ENCODE measurements at places on chromosomes 13 and 19.

GRCh38 chr13:73138276-73138637 is 79.5 kb downstream of the KLF5 start:
- no peak for DNase-seq

DNA sequence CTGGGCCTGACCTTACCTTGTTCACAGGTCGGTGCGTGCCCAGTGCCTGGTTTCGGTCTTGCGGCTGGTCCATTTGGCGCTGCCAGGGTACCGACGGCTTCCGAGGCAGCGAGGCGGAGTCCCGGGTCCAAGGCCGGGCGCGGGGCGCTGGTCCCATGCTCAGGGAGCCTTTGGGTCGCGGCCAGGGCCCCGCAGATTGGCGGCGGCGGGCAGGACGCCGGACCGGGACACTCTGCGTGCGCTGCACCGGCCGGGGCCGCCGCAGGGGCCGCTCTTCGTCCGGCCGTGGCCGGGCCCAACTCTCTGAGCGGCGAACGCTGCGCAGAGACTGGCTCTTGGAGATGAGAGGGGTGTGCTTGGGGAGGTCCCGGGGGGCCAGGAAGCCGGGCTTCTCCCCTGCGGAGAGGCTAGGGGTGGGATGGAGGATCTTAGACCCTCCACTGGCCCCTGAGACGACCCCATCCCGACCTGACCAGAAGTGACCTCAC is 3.4 kb upstream of the WIZ start:
- no peak for DNase-seq

DNA sequence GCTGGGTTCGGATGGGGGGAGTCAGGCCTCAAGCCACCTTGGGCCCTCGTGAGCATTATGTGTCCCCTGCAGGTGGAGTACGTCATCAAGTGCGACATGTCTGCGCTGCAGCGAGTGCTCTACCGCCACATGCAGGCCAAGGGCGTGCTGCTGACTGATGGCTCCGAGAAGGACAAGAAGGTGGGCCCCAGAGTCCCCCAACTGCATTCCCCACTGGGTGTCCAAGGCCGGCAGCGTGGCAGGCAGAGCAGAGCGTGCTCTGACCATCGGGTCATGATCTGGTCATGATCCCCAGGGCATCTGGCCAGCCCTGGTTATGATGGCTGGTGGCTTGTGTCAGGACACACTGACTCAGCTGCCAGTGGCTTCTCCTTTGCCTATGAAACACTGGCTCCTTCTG is 63.4 kb downstream of the SMARCA4 start:
- no peak for DNase-seq

GRCh38 chr19:52492201-52492993 is 35.1 kb upstream of the ZNF808 start:
- no peak for DNase-seq

- DNase-seq = no peak
Measured at GRCh38 chr19:10823690-10824089, 12.3 kb downstream of the TMED1 start.

GRCh38 chr13:108681986-108682575 is 52.7 kb downstream of the MYO16 start:
- no peak for DNase-seq

GRCh38 chr19:14412996-14413692 is 6.0 kb downstream of the DDX39A start:
- no peak for DNase-seq

GRCh38 chr19:36009220-36009619 is 607 bp upstream of the SYNE4 start:
- no peak for DNase-seq

- DNase-seq = no peak
Measured at GRCh38 chr19:16208847-16209665, 11.3 kb downstream of the AP1M1 start.

DNA sequence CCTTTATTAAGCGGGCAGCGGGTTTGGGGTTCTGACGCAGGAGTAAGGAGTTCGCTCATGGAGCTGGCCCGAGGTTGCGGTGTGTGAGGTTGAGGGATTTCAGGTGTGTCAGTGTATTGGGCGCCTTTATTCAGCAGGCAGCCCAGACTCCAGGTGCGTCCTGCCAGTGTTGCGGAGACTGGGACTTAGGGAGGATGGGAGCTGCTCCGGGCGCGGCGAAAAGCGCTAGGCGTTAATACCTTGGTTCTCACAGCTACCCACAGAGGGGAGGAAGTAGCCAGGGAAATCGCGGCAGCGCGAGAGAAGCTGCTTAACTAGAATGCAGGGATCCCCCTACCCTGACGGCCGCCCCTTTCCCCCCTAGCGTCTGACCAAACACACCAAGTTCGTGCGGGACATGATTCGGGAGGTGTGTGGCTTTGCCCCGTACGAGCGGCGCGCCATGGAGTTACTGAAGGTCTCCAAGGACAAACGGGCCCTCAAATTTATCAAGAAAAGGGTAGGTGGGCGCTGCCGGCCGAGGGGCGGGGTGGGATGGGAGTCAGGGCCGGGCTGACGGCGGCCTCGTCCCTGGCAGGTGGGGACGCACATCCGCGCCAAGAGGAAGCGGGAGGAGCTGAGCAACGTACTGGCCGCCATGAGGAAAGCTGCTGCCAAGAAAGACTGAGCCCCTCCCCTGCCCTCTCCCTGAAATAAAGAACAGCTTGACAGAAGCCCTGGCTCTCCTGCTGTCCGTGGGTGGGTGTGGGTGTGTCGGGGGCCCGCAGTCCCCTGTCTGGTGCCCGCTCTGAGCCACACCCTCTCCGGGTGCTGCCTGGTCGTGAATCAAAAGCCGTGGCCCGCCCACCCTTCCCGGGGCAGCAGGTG is 1.1 kb downstream of the RPL36 start:
- no peak for DNase-seq

GRCh38 chr19:4693471-4694121 is 23.5 kb upstream of the MYDGF start:
- no peak for DNase-seq

DNA sequence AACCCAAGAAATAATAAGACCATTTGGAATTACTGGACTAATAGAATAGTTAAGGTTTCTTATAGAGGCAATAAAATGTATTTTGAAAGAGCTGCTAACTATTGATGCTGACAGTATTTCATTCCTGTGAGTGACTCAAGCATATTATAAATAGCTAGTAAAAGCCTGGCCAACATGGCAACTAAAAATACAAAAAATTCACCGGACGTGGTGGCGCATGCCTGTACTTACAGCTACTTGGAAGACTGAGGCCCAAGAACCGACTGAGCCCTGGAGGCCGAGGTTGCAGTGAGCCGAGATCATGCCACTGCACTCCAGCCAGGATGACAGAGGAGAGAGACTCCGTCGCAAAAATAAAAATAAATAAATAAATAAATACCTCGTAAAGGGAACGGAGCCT is 5.4 kb upstream of the ICAM3 start:
- no peak for DNase-seq

DNA sequence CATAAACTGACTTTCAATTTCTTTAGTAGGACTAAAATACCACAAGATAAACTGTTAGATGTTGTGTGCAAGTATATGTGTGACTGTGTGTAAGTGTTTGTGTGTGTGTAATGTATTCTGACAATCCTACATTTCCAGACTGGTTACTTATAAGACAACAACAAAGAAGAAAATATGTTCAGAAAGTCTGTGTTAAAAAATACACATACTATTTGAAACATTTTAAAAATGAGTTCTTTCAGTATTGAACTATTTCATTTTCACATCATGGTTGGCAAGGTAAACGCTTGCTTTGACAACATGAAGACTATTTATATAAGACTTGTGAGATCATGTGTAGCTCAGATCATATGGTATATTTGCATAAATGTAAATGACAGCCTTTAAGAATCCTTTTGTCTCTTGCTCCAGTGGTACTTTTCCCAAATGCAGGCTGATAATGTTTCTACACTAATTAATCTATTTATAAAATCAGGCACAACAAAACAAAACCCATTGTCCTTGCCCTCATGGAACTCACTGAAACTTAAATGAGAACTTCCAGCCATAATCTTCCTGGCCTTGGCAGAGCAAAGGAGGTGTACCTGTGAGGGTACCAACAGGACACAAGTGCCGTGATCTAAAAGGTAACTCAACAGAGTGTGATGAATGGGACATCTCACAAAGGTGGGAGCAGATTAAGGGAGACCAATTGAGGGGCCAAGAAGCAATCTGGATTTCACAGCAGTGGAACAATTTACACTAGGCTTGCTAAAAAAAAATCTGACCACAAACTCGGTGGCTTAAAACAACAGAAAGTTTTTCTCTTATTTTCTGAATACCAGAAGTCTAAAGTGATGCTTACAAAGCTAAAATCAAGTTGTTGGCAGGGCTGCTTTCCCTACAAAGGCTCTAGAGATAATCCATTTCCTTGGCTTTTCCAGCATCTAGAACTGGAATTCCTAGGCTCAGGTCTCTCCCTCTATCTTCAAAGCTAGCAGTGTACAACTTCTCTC is 349.0 kb downstream of the TBC1D4 start:
- DNase-seq = no peak

- DNase-seq = no peak
Measured at GRCh38 chr13:99636728-99637353, 135.6 kb downstream of the TM9SF2 start.

DNA sequence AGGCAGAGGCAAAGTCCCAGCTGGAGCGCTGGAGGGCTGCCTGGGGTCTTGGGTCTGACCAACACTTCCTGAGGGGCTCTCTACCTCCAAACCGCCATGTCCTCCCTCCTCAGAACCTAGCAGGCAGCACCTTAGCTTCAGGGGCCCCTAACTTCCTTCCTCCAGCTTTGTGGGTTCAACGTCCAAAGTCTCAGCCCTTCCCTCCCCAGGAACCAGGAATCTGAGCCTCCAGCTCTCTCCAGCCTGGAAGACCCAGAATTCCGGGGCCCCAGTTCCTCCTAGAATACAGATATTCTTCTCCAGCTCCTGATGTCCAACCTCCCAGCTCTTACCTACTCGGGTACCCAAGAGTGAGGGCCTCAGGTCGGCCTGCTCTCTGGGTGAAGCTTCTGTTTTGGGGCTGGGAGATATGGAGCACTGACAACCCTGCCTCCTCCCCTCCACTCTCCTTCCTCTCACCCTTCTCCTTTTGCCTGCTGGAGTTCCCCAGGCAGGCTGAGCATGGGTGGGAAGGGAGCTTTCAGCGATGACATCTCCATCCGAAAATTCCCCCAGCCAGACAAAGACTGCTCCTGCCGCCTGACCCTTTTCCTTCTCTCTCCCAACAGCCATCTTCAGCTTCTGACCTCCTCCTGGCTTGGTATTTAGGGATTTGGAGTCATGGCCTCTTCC is 3.5 kb downstream of the TMEM150B start:
- DNase-seq = no peak

GRCh38 chr13:46334035-46334822 is 52.8 kb downstream of the RUBCNL start:
- DNase-seq = no peak

DNA sequence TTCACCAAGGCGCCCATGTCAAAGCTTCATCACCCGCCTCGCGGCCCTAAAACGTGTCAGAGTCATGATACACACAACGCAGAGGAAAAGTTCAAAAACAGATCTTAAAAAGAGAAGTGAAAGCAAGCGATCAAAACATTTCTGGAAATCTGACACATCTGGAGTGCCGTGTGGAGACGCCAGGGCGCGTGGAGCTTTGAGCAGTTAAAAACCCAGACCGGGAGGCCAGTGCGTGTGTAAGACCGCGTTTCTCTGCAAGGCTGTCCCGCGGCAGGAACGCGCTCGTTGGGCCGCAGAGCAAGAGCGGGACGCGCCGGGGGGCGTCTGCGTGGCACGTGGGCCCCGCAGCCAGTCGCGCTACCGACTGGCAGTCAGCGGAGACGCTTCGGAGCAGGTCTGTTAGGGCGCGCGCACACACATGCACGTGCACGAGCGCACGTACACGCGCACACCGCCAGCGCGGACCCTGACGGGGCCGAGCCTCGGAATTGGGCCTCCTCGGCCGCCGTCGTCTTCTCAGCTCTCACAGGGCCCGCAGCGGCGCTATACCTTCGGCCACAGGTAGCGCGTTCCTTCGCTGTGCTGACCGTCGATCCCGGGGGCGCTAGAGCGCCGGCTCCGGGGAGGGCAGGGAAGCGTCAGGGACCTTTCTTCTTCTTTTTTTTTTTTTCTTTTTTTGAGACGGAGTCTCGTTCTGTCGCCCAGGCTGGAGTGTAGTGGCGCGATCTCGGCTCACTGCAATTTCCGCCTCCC is 35.8 kb downstream of the RNF6 start:
- DNase-seq = peak; percentile 88

GRCh38 chr19:1181606-1182005 is 7.5 kb upstream of the SBNO2 start:
- no peak for DNase-seq

- DNase-seq = no peak
Measured at GRCh38 chr19:18789883-18790565, 1.1 kb downstream of the COMP start.

DNA sequence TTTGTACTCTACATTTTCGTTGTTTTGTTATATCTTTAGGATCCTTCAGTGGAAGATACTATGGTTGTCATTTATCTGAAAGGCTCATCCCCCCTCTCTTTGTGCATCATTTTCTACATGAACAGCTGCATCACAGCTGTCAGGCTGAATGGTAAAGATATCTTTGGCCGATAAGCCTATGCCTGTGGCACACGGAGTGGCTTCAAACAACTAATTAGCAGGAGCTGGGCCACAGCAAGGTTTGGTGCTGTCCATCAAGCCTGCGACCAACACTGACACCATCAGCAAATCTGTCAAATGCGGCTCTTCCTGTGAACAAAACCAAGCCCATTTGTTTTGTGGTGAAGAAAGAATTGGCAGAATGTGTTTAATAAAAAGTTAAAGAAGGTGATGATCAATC is 334.4 kb downstream of the PCDH9 start:
- no peak for DNase-seq

GRCh38 chr13:75316427-75316826 is 165.5 kb downstream of the TBC1D4 start:
- no peak for DNase-seq

GRCh38 chr13:110542169-110542796 is 19.2 kb downstream of the RAB20 start:
- no peak for DNase-seq

DNA sequence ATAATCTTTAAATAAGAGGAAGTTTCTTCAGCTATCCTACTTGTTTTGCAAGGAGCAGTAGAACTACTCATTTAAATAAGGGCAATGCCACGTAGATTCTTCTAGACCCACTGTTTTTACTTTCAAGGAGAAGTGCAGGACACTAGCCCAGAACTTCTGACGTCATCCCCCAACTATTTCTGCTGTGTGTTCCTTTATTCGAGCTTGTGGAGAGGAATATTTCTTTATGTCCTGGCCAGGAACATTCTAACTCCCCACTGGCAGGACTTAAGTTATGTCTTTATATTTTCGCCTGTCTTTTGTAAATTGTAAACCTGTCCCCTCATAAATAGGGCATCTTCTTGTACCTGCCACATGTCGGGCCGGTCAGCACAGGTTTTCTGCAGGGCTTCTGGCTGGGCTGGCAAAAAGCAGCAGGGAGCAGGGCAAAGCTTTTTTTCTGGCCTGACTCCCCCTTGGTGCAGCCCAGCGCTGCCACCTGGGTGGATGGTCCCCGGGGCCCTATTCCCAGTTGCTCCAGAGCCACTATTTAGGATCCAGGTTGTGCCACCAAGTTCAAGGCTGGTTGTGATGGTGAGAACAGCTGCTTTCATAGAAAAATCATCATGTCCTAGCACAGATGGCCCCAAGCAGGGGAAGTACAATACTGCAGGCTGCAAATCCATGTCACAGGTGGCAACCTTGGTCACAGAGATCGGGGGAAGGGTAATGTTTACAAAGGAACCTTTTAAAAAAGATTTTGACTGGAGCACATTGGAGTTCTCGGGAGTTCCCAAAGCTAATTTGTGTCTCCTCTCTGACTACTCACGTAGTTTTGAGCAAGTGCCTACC is 1.8 kb downstream of the MBNL2 start:
- no peak for DNase-seq

Data from activated gamma-delta T cell (primary cell).